ENCODE measurements at places on chromosomes 12 and 14.
A peak's percentile ranks its signal among the peaks of the same experiment; 100 is the strongest.

DNA sequence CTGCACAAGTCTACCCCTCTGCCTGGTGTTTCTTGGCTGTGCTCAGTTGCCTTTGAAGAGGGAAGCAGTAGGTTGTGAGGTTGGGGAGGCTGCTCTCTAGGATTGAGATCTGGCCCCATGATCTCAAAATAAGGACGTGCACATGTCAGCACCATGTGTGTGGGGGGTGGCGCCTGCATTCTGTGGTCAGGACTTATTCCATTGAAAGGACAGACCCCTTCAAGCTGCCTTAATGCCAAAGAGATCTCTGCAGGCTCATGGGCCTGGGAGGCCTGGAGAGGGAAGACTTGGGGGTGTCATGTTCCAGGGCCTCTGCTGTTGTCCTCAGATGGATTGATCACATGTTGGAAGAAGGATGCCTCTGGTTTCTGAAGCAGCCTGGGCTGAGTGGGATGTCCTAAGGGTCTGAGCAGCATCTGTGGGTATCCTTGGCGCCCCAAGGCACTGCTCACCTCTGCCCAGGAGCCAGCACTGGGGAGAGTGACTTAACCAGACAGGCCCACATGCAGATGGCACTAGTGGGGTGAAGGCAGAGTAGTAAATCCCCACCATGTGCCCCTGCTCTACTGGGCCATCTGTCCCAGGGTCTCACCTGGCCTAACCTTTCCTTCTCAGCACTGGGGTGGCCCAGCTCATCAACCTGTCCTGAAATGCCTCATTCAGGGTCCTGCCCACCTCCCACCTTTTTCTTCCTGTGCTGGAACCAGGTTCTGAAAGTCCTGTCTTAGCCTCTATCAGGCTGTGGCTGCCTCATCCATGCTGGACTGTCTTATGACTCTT is 118.9 kb downstream of the ADGRD1 start:
- no peak for DNase-seq

- DNase-seq, result peak; percentile 78
These were observed at the start of gene DENND5B for GRCh38 chr12:31590642-31591379. DENND5B (minus strand) TSS chr12:31591136; CDS start chr12:31590832, 304 bp downstream.

- no peak for DNase-seq
These were observed 56.7 kb upstream of the BICD1 start for GRCh38 chr12:32049956-32050355.

GRCh38 chr14:82224610-82225009 is 691.0 kb upstream of the SEL1L start:
- peak; percentile 43 for DNase-seq

GRCh38 chr14:43877351-43877960 is 629.6 kb downstream of the FSCB start:
- DNase-seq, result no peak

GRCh38 chr12:15155271-15155670 is 65.9 kb downstream of the RERG start:
- no peak for DNase-seq

DNA sequence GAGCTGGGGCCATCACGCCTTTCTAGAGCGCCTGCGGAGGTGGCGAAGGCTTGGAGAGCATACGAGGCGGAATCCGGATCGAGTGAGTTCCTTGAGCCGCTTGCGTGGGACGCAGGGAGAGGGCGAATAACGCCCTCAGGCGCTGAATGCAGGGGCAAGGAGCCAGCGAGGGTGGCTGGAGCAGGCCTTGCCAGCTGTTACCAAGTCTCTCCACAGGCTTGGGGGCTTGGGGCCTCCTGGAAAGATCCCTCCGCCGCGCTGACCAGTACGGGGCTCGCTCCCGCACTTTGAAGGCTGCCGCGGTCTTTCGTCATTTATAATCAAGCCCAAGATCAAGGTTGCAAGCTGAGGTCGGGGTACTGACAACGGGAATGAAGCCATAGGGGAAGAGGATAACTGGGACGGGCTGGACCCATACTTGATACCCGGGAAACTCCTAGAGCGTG is 1.2 kb downstream of the FLRT2 start:
- DNase-seq, result peak; percentile 74

- DNase-seq, result no peak
These were observed at the start of gene OR4K15 for GRCh38 chr14:19975291-19975690. OR4K15 (plus strand) TSS chr14:19975591; CDS start chr14:19975591, 0 bp downstream.

DNA sequence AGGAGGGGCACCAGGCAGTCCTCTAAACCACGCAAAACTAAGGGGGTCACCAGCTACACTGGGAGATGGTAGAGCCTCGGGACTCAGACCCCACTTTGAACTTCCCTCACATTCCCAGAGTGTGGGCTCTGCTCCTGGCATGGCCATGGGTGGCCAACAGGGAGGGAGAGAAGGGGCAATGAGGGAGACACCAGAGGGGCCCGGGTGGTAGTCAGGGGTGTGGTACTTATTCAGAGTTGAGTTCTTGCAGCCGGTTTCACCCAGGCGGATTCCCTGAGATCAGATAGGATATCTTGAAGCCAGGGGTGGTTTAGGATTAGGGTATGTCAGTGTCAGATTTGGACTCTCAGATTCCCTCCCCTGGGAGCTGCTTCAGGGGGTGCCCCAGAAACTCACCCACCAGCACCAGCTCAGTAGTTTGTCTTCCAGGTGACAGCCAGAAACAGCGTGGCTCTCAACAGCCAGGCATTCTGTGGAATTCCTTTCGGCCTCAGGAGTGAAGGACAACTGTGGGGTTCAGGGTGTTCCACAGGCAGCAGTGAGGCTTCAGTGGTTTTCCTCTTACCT is 56.0 kb downstream of the ELK3 start:
- DNase-seq, result no peak

Data from SK-N-DZ (cell line).